Activated CD4-positive, alpha-beta T cell treated with anti-CD3 and anti-CD28 coated beads for 4 hours (primary cell): ENCODE measurements at places on chromosomes 11 and 22.

DNA sequence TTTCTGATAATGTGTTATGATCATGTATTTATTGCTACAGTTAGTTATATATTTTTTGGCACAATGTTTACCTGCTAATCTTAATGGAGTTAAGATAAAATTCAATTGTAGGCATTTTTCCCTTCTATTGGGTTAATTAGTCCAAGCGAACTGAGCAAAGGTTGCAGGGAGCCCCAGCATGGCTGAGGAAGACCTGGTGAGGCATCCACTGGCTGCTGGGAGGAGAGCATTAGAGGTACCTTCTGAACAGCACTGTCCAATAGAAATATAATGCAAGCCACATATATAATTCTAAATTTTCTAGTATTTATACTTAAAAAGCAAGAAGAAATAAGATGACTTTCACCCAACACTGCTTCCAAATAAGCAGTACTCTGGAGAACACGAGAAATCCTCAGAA is 689 bp upstream of the TMEM126A start:
- DNase-seq = no peak

- DNase-seq = no peak
These were observed 60.2 kb downstream of the BRD1 start for GRCh38 chr22:49767355-49768062.

GRCh38 chr11:79205786-79206185 is 235.0 kb downstream of the TENM4 start:
- no peak for DNase-seq

GRCh38 chr22:37335806-37336199 is 53.5 kb downstream of the CYTH4 start:
- DNase-seq = no peak

- no peak for DNase-seq
These were observed 94.8 kb upstream of the FAT3 start for GRCh38 chr11:92129811-92130210.

DNA sequence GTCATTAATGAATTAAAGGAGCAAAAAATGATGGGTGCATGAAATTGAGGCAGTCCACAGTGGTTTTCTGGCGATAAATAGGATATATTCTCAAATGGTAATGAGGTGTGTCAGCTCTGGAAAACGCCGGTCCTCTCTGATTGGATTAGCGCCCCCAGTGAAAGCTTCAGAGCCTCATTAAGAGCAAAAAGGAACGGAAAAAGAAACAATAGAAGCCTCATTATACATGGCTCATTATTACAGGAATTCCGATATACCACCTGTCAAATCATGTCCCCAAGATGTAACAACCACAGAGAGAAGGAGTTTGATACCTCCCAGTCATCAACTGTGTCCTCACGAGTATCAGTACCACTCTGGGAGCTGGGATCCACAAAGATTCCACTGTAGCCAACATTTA is 175.7 kb upstream of the PITPNB start:
- DNase-seq = no peak

DNA sequence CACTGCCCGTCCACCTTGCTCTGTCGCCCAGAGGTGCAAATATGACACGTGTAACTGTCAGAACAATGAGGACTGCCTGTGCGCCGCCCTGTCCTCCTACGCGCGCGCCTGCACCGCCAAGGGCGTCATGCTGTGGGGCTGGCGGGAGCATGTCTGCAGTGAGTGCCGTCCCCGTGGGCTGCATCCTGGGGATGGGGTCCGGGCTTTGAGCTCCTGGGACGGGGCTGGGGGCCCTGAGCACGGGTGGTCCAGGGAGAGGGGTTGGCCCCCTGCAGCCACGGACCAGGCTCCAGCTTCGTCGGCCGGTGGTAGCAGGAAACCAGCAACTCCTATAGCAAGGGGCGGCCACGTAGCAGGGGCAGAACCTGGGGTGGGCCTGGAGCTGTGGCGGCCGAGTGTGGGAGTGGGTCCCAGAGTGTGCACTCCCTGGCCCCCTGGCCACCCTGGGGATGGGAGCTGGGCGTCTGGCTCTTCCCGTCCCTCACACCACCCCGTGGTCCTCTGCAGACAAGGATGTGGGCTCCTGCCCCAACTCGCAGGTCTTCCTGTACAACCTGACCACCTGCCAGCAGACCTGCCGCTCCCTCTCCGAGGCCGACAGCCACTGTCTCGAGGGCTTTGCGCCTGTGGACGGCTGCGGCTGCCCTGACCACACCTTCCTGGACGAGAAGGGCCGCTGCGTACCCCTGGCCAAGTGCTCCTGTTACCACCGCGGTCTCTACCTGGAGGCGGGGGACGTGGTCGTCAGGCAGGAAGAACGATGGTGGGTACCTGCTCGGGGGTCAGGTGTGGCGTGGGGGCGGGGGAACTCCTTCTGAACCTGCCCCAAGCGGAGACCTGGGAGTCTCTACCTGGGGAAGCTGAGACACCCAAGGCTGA is 10.1 kb downstream of the MUC2 start:
- no peak for DNase-seq

GRCh38 chr22:33850724-33851123 is 69.6 kb downstream of the LARGE1 start:
- no peak for DNase-seq
